ENCODE measurements at places on chromosomes 2 and 18.

- no peak for DNase-seq
Observed at GRCh38 chr2:16638946-16639345, 26.7 kb downstream of the CYRIA start.

DNA sequence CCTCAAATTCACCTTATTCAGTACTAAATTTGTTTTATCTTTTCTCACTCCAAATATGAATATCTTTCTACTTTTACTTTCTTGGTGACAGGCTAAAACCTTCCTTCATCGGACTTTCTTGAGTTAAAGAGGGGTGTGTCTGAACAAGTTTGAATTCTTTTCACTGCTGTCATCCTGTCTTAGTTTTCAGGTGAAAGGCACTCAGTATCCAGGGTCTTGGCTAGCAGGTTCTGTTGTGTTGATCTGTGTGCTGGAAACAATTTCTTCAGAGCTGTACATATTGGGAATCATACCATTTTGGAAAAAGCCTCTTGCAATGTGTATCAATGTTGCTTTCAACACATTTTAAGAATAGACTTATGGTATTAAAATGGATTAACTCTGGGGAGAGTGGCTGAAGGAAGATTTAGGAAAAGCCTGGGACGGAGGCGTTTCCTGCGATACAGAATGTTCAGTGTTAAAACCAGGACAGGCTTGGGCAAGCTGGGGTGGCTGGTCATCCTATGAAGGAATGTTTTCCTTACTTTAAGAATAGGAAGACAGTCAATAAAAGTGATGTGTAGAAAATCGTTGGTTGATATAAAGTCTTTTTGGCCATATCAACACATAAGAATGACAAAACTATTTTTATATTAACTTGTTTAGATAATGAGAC is 350.7 kb upstream of the SPRED2 start:
- DNase-seq: no peak

GRCh38 chr2:38508311-38509039 is 94.3 kb downstream of the HNRNPLL start:
- DNase-seq: peak; percentile 74

DNA sequence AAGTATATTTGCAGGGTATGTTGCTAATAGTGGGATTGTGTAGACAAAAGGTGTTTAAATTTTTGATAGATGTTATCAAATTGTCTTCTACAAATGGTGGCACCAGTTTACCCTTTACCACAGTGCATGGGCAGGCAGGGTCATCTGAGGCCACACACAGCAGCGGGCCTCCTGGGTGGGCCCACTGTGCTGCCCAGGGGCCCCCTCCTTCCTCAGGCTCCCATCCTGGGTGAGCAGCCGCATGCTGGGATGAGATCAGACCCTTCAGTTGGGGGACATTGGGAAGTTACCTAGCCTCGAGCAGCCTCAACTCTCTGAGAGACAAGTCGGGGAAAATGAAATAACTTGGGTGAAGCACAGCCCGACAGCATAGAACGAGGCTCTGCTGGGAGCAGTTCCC is 9.7 kb downstream of the MYO7B start:
- DNase-seq: no peak

GRCh38 chr2:218671097-218671653 is 627 bp downstream of the RNF25 start:
- no peak for DNase-seq

DNA sequence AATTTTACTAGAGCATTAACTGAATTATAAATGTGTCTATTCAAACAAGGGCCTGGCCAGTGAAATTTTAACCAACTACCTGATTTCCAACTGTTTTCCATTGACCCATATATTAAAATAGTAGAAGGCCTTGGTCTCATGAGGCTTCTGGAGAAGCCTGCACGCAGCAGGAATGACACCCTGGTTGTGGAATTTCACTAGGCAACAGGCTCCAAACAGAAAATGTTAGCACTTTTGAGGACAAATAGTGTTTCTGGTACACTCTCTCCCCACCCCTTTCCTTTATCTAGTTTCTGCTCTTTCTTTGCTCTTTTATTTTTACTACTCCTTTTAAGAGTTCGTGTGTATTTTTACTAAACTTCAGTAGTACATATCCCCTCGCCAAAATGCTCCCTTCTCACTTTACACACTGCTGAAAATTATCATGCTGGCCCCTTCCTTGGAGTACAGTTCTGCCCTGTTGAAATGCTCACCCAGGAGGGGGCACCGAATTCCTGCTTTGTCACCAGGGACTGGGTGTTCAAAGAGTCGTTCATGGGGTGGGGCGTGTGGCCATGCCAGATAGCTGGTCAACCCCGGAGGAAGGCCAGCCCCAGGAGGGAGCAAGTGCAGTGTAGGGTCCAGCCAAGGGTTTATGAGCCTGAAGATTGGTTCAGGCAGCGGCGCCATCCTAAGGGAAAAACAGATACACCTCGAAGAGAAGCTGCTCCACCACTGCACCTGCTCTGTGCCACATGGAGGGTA is 22.1 kb upstream of the COL6A3 start:
- no peak for DNase-seq

- no peak for DNase-seq
Observed at GRCh38 chr2:144385381-144385780, 134.5 kb downstream of the ZEB2 start.

DNA sequence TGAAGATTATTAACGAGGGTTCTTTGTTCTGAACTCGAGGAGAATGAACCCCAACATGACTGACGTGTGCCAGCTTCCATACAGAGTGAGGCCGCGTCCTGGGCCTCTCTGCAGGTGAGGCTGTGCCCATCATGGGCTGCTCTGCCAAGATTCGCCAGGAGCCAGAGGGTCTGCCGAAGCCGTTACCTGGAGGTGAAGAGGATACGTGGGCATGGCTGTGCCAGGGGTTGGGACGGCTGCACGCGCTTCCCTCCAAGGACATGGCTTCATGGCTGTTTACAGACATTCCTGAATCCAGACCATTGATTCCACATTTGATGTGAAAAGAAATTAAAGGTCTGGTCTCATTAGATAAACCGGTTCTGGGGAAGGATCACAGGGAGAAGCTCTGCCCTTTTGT is 211.4 kb upstream of the SALL3 start:
- DNase-seq: no peak
